Vagina (tissue), 2 donors: ENCODE measurements at places on chromosomes 11 and 22.

DNA sequence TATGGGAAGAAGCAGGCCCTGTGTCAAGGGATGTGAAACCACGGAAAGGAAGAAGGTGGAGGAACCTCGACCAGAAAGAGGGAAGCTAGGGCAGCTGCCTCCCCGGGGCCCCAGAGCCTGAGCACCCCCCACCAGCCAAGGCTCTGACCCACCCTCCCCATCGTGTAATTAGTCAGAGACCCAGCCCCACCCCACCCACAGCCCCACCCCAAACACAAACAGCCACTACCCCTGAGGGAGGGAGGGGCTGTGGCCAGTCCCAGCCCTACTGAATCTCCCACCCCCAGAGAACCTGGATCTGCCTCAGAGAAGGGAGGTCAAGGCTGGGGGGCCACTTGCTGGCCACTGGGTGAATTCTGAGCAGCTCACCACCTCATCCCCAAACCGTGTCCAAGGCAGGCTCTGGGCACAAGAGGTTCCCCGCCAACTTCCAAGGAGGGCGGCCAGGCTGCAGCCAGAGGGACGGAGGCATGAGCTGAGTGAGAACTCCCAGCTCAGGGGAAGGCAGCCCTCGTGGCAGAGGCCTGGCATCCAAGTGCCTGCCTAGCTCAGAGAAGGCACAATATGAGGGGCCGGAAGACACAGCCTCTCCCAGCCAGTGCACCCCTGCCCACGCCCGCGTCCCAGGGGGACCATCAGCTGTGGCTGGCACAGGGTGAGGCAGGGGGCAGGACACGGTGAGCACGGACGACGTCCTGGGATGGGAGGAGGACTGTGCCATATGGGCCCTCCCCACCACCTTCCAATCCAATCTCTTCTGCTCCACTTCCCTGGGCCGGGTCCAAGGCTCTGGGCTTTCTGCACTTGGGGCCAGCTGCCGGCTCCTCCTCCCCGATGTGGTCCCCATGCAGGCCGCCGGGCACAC, 2.7 kb downstream of the PLXNB2 start:
- no peak for DNase-seq

GRCh38 chr11:119592642-119593041, 136.4 kb downstream of the NECTIN1 start:
- no peak for DNase-seq

GRCh38 chr11:103525069-103525468, 415.8 kb downstream of the DYNC2H1 start:
- no peak for DNase-seq

DNA sequence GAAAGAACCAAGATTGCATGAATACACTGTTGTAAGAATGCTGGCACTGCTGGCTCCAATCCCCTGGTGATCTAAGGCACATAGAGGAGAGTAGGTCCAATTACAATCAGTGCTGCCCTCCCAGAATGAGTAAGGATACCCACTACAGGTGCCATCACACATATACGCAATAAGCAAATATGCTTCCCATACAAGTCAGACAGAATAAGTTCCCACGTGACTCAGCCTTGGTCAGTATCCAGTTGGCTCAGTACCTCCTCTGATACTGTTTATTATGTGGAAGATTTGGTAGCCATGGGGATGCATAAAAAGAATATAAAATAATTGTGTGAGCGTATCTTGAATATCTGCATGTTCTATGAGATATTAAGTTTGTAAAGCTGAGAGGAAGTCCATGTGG, 8.9 kb upstream of the OR2D3 start:
- DNase-seq: no peak

- no peak for DNase-seq
Observed at GRCh38 chr11:61544466-61544865, 35.9 kb downstream of the LRRC10B start.

- DNase-seq: no peak
Observed at GRCh38 chr22:36586271-36586670, 57.3 kb upstream of the EIF3D start.

DNA sequence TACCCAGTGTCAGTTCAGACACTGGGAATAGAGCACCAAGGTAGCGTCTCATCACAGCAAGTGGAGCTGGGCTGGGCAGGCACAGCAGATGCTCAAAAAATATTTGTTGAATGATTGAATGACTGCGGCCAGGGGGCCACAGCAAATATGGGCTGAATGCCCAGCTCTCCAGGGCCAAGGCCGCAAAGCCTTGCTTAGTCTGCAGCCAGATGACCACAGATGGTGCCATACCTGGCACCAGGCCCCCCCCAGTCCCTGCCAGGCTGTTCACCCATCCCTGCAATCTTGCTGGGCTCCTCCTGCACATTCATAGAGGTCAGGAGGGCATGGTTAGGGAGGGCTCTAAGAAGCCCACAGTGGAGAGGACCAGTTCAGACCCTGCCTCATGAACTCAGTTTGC, 32.9 kb downstream of the ZC3H7B start:
- DNase-seq: no peak
